Breast epithelium (tissue), 4 donors: ENCODE measurements at places on chromosomes 5 and 9. TPM values are rescaled to one million over a fixed set of nuclear protein-coding genes. Genes with fewer than 3 reads are reported as not detected.

DNA sequence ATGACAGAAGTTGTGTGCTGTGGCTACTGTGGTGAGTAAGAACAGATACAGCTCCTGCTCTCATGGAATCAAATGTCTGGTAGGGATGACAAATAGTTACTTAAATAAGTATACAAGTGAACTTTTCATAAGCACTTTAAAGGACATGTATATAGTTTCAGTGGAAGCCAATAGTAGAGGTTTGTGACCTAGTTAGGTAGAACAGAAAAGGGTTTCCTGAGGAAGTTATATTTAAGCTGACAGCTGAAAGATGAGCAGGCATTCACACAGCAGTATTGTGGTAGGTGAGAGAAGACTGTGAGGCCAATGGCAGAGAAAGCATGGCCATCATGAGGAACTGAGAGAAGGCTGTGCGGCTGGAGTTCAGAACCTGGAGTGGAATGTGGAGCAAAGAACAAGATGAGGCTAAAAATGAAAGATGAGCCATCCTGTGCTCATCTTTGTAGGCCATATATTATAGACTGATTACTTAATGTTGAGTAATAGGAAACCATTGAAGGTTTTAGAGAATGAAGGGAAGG, 15.4 kb downstream of the FAM174A start:
- no peaks in the 10 kb centered on the region for H3K36me3 ChIP-seq
- no peak overlapping the region for H3K4me3 ChIP-seq
- DNase-seq: no peak
- no peaks in the 10 kb centered on the region for H3K27me3 ChIP-seq

DNA sequence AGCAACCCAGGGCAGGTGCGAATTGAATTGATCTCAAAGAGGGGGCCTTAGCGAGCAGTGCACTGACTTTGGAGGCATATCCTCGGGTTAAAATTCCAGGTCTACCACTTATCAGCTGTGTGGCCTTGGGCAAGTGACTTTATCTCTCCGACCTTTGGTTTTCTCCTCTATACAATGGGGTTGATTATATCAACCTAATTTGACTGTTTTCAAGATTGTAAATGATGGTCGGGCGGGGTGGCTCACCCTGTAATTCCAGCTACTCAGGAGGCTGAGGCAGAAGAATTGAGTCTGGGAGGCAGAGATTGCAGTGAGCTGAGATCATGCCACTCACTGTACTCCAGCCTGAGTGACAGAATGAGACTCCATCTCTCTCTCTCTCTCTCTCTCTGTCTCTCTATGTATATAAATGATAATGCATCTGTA, 18.7 kb downstream of the SPRY4 start:
- H3K36me3 ChIP-seq: no peaks in the 10 kb centered on the region
- H3K4me3 ChIP-seq: no peak overlapping the region
- H3K27me3 ChIP-seq: no peaks in the 10 kb centered on the region
- H3K4me1 ChIP-seq: no peaks in the 10 kb centered on the region
- DNase-seq: no peak
- H3K27ac ChIP-seq: no peak overlapping the region

The IGFBPL1 gene
- total RNA-seq: not detected

The RARS1 gene
- total RNA-seq: 106 TPM

The SPINK6 gene
- total RNA-seq: not detected
